ENCODE measurements at places on chromosomes 5 and 9.

DNA sequence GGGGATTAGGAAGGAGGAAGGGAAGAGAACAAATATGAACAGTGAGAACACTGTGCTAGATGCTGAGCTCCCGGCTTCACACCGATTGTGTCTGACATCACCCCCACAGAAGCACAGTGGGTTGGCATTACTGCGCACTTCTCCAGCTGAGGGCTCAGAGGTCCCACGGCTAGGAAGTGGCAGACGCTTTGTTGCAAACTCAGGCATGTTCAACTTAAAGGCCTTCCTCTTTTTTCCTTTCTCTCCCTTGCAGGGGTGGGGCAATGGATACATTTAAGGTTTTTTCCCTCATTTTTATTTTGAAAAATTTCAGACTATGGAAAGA, 15.5 kb upstream of the SHB start:
- ATAC-seq = no peak

DNA sequence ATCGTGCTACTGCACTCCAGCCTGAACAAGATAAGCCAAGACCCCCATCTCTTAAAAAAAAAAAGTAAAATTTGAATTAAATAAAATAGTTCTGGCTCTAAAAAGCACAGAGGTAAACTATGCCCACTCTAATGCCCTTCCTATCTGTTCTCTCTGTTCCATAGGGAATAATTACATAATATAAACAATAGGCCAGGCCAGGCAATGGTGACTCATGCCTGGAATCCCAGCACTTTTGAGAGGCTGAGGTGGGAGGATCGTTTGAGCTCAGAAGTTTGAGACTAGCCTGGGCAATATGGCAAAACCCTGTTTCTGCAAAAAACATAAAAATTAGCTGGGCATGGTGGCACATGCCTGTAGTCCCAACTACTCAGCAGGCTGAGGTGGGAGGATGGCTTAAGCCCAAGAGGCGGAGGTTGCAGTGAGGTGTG, 47.4 kb downstream of the MYO10 start:
- no peak for ATAC-seq

DNA sequence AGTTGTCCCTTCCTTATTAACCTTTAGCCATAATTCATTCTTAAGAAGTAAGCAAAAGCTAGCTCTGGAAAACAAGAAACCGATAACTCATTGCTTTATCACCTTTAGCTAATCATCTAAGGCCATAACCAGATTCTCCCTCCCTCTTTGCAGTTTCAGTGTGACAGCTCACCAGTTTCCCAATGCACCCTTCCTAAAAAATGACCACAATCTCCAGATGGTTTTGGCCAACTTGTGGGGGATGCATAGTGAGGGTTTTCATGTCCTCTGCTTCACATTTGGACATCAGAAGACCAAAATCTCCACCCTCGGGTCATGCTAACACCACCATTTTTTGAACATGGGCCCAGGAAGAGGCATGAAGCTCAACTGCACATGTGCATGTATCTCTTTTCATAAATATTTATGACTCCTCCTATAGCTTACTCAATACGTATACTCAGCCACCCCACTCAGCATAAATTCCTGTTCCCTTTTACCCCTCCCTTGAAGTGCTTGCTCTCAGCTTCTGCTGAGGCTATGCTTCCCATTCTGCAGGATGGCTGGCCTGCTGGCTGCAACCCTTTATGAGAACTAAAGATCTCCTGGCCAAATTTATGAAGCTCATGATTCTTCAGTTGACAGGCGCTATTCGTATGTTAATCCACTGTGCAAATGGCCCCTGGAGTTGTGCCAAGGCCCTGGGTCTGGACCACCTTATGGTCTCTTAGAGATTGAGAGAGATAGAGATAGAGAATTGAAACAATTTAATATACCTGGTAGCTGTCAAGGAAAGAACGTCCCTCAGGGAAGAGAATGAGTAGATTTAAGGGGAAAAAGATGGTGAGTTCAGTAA, 14.8 kb downstream of the PPP3R2 start:
- ATAC-seq = no peak

DNA sequence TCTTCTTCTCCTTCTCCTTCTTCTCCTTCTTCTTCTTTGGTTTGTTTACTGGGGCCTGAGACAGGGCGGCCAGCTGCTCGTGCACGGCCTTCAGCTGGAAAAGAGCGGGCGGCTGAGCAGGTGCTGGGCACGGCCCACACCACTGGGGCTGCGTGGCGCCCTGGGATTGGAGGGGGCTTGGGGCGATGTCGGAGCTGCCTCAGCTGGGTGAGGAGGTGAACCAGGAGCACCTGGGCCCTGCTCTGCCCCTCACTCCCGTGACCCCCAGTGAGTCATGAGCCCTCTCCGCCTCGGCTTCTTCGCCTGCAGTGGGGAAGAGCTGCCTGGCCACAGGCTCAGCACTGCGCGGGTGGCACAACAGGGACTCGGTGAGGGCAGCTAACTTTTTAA, 14.9 kb downstream of the BRD3OS start:
- ATAC-seq = no peak

GRCh38 chr5:45521067-45521466, 175.1 kb downstream of the HCN1 start:
- ATAC-seq = peak; percentile 51

- ATAC-seq = no peak
Observed at GRCh38 chr9:128540634-128541360, 11.6 kb upstream of the SPTAN1 start.

DNA sequence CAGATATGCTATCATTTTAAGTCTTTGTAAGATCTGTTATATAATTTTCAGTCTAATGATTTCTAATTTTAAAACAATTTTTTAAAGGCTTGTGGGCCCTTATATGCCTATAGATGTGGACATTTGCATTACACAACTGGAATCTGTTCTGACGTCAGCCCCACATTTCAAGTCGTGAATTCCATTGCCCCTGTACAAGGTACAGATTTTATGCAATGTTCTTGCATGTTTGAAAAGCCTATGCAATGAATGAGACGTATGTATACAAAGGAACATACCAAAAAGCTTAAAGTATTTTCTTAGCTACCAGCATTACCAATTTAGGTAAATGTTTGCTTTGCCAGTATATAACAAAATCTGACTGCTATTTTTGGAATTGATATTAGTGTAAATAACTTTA, 77.2 kb downstream of the ITGA1 start:
- ATAC-seq = no peak

GRCh38 chr5:151892393-151892792, 32.3 kb downstream of the GLRA1 start:
- ATAC-seq = no peak

- no peak for ATAC-seq
Observed at GRCh38 chr9:128669786-128670185, 13.1 kb upstream of the DYNC2I2 start.

GRCh38 chr9:36263683-36264082, 5.4 kb upstream of the GNE start:
- no peak for ATAC-seq

GRCh38 chr9:124327491-124327890, 69.7 kb downstream of the NEK6 start:
- ATAC-seq = no peak

Data from esophagus mucosa (tissue), 1 donor.